ENCODE measurements at places on chromosomes 1 and 21. TPM values are rescaled to one million over a fixed set of nuclear protein-coding genes. Genes with fewer than 3 reads are reported as not detected.

Gene CBR3
- total RNA-seq: 6.9 TPM

Gene KRTAP12-2
- total RNA-seq: not detected

Gene TMEM269
- not detected for total RNA-seq

Gene PALMD
- total RNA-seq: 14.6 TPM

Gene DAB1
- 25.6 TPM for total RNA-seq

Gene OR2L5
- 2.7 TPM for total RNA-seq

Gene LIN28A
- not detected for total RNA-seq

Gene GJA5
- 2.2 TPM for total RNA-seq

- no peak for DNase-seq
Observed at GRCh38 chr1:223747838-223748335, 35.5 kb downstream of the CAPN2 start.

DNA sequence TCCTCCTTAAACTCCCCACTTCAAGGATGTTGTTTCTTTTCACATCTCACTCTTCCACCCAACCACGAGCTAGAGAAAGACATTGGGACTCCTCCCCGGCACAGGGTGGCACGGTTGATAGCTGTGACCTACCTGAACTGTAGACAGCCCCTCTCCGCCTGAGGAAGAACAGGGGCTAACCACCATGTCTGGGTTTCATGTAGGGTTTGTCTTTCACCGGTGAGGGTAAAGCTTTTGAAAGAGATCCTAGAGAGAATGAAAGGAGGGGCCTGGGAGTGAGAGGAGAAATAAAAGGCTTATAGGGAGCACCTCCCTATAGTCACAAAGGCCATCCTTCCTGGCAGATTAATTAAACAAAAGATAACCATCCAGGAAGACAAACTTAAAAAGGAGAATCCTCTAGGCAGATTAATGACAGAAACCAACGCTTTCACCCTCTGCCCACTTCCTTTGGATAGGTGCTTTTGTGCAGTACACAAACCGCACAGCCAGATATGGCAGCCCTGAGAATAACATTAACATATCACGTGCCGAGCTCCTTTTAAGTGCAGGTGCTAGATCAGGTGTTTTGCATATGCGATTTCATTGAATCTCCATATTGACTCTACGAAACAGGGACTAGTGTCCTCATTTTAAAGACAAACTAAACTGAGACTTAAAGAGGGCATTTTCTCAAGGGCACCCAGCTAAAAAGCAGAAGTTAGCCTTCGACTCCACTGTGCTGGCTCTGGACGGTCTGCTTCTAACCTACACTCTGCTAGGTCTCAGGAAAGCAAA is 178.1 kb upstream of the RUNX1 start:
- no peak for DNase-seq

DNA sequence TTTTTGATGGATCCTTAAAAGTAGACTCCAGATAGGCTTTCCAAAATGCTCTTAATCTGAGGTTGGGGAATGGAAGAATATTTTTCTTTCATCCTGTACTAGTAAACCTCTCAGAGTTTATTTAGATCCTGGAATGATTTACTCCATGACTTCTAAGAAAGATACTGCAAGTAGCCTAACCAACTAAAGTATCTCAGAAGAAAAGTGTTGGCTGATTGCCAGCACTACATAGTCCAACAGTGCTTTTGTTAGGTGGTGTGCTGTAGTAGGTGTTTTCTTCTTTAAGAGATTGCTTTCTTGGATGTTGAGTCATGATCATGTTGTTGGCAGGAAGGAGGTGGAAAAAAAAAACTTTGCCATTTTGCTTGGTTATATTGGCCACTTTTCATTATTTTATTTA is 119.8 kb downstream of the OSBPL9 start:
- no peak for DNase-seq

- no peak for DNase-seq
Observed at GRCh38 chr1:111497592-111497991, 5.8 kb downstream of the ADORA3 start.

DNA sequence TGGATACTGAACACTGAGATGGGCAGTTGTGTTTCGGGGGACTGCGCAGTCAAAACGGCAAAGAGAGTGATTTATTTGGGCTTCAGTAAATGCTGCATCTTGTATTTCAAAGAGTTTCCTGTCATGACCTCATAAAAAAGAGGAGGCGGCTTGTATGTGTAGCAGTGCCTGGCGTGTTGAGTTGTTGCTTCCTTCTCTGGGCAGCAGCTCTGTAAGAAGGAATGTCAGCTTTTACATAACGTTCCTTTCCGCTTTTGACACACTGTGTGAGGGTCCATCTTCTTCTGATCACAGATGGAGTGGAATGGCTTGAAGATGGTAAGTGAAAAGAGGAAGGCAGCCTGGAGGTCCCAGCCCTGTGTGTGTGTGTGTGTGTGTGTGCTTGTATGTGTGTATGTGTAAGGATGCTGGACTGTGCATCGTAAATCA is 941 bp downstream of the ELAVL4 start:
- DNase-seq: no peak

DNA sequence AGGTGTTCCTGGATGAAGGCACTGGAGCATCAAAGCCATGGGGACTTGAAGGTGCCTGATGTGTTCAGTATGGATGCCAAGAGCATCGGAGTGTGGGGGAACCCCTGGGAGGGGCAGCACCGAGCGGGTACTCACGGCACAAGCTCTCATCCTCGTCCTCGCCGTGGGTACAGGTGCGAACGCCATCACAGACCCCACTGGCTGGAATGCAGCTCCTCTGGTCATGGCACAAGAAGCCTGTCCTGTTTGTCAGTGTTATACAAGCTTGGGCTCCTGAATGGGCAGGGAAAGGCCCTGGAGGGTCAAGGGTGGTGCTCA is 6.0 kb downstream of the LDLRAD1 start:
- no peak for DNase-seq

- DNase-seq: no peak
Observed at GRCh38 chr1:117571496-117571895, 34.4 kb upstream of the TENT5C start.

- no peak for DNase-seq
Observed at GRCh38 chr1:187294421-187295201, 465.9 kb downstream of the PLA2G4A start.

- DNase-seq: no peak
Observed at GRCh38 chr1:169395955-169396354, 28.0 kb downstream of the BLZF1 start.

All from dorsolateral prefrontal cortex (tissue), 122 donors.